SK-MEL-5 (cell line): ENCODE measurements at places on chromosomes 5 and 9. TPM values are rescaled to one million over a fixed set of nuclear protein-coding genes. Genes with fewer than 3 reads are reported as not detected.

The GLRA1 gene
- total RNA-seq = not detected in 2 replicates

The NME5 gene
- 8.3 and 8.5 TPM in 2 replicates for total RNA-seq

The PAEP gene
- 41.1 and 45.8 TPM in 2 replicates for total RNA-seq

The SPATA31E1 gene
- not detected in 2 replicates for total RNA-seq

The QRFP gene
- total RNA-seq = not detected in 2 replicates
